Regular cardiac myocyte (primary cell): ENCODE measurements at places on chromosomes 6 and 20. TPM values are rescaled to one million over a fixed set of nuclear protein-coding genes. Genes with fewer than 3 reads are reported as not detected.

CSNK2B gene
- 93.0 and 140 TPM in 2 replicates for total RNA-seq

HTR1E gene
- total RNA-seq, result not detected in 2 replicates

PHF20 gene
- total RNA-seq, result 28.6 and 29.3 TPM in 2 replicates

TULP4 gene
- 117 and 167 TPM in 2 replicates for total RNA-seq

TP53TG5 gene
- total RNA-seq, result under 0.01 TPM in 1 of 2 replicates, not detected in the other

BHLHE23 gene
- total RNA-seq, result not detected in 2 replicates

IL20RA gene
- total RNA-seq, result under 0.01 and 0.28 TPM in 2 replicates

RSPH4A gene
- under 0.01 and 0.19 TPM in 2 replicates for total RNA-seq

FLRT3 gene
- 0.58 and 1.1 TPM in 2 replicates for total RNA-seq

PLAGL2 gene
- total RNA-seq, result 0.85 and 1.5 TPM in 2 replicates

ARFGEF3 gene
- 0.19 and 0.56 TPM in 2 replicates for total RNA-seq

BPIFB1 gene
- not detected in 2 replicates for total RNA-seq

MAP3K7 gene
- total RNA-seq, result 28.8 and 35.8 TPM in 2 replicates

ZNF341 gene
- total RNA-seq, result 0.77 and 1.1 TPM in 2 replicates

FBXO30 gene
- total RNA-seq, result 11.8 and 21.5 TPM in 2 replicates

TAGAP gene
- not detected in 2 replicates for total RNA-seq

KCNK15 gene
- total RNA-seq, result 0.19 and 4.8 TPM in 2 replicates

LINC00237 gene
- total RNA-seq, result not detected in 2 replicates

VARS1 gene
- total RNA-seq, result 32.4 and 91.3 TPM in 2 replicates

THBD gene
- 18.0 and 20.3 TPM in 2 replicates for total RNA-seq

TREM2 gene
- total RNA-seq, result not detected in 2 replicates
